ENCODE measurements at places on chromosomes 5 and 9.
A peak's percentile ranks its signal among the peaks of the same experiment; 100 is the strongest.

- DNase-seq: no peak
Measured at GRCh38 chr9:82938426-82939218, 124.3 kb downstream of the RASEF start.

DNA sequence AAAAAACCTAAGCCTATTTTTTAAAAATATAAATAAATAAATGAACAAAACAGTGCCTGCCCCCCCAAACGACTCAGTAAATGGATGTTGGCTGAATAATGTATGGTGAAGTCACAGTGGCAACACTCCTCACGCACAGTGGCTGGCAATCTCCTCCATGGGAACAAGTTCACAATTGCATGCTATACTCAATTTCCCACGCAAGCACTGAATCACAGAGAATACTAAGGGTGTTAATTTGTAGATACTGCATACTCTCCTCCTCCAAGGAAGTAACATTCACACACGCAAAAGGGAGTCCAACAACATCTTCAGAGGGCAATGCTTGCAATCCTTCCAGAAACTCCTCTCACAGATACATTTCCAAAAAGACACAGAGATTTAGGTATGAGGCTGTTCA, 47.5 kb downstream of the SERINC5 start:
- DNase-seq: no peak

- DNase-seq: no peak
Measured at GRCh38 chr5:88045931-88046461, 222.6 kb downstream of the TMEM161B start.

- no peak for DNase-seq
Measured at GRCh38 chr9:6716766-6717165, 41.0 kb upstream of the KDM4C start.

DNA sequence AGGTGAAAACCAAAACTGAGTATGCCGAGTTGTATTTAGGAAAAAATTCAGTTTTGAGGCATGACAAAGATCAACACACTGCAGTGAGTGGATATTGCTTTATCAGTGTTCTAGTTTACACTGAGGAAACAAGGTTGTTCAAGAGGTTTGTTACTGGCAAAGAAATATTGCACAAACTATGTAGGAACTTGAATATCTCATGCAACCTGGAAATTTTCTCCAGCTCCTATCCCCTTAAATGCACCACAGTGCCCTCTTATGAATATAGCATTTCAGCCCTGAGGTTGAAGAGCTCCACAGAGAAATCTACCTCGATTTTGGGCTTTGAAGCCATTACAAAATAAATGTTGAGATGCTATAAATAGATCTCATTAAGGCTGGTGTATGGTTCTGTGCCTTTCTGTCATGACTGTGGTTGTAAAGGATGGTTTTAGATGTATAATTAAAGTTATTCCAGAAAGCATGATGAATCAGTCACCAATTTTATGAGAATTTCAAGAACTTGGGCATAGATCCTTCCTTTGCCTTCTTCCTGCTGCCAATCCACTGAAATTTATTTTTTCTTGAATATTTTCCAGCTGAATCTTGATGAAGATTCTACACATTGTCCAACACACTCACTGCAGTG, 159.3 kb downstream of the SPATA31D1 start:
- DNase-seq: no peak

GRCh38 chr5:143582869-143583268, 179.4 kb upstream of the NR3C1 start:
- no peak for DNase-seq

DNA sequence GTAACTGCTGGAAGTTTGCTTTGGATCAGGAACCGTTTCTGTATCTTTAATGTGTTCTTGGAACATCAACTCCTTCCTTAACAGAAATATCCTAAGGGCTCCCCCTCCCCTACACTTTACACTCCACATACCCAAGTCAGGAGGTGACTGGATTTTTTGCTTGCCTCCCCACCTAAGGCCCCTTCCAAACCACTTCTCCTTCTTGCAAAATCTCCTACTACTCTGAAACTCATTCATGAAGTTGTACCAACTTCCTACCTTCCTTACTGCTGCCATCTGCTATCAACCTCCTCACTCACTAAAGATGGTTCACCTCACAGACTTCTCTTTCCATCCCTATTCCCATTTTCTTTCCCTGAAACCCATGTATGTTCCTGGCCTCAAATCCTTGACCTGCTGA, 16.1 kb downstream of the TXN start:
- DNase-seq: no peak

GRCh38 chr5:65778126-65778525, 56.1 kb downstream of the NLN start:
- DNase-seq: no peak

DNA sequence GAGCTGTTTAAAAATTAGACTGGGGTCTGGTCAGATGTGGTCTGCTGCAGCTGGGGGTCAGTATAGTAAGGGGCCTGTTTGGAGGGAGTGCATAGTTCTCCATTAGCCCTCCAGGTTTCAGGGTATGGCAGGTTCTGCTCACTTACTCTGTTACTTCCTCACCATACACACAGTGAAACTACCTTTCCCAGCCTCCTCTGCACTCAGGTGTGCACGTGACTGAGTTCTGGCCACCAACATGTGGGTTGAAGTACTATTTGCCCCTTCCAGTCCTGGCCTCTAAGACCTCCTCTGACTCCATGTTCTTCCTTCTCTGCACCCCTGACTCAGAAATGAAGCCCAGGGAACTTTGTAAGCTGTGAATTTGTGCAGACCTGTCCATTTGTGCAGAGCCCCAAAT, 190.5 kb upstream of the CLINT1 start:
- no peak for DNase-seq

- DNase-seq: no peak
Measured at GRCh38 chr5:169538944-169539343, 44.6 kb upstream of the SPDL1 start.

DNA sequence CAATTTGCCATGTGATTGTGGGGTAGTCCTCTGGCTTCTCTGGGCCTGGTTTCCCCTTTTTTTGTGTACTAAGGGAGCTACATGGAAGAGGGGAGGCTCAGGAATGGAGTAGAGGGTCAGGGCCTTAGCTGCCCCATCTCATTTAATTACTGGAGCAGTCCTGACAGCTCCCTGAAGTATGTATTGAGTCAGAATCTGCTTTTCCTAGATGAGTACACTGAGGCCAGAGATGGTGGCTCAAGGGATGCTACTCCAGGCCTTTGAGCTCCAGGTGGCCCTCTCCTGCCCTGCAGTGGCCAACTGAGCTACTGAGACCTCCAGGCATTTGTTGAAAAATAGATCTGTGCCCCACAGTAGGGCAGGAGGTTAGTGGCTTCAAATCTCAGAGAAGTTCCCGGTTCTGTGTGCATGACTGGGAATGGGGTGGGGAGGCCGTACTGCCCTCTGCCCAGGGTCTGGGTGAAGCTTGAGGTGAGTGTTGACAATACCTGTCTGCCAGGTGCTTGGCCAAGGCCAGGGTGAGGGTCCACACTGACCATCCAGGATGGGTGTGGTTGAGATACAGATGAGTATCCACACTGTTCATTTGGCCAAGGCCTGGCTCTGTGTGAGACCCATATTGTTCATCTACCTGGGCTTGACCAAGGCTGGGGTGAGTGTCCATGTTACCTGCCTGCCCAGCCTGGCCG, 45.7 kb downstream of the CXXC5 start:
- DNase-seq: no peak

GRCh38 chr5:66849803-66850202, 253.6 kb downstream of the MAST4 start:
- no peak for DNase-seq

- DNase-seq: no peak
Measured at GRCh38 chr5:136006761-136007251, 22.0 kb upstream of the TGFBI start.

GRCh38 chr9:124392254-124392870, 22.9 kb downstream of the PSMB7 start:
- DNase-seq: peak; percentile 48

DNA sequence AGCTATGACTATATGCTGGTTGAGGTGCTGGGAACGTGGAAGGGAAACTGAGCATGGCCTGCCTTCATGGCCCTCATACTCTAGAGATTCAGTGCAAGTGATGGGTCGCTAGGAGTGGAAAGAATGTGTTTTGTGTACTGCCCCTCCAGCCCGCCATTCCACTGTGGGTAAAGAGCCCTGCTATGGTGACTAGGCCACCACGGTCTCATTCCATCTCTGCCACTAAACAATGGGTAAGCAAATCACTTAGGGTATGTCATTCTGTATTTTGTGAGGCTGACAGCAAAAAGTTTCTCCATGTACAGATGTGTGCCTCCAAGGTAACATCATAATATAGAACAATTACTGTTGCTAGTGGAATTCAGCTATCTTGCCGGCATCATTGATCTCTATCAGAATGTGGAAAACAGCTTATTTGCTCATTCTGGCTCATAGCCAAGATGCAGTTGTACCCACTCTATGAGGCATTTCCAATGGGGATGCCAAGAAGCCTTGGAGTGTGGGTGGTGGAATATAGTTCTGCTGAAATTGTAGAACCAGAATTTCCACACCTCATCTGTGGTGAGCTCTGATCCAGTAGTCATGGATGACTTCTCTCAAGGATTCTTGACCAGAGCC, 12.5 kb downstream of the SMARCA2 start:
- no peak for DNase-seq

DNA sequence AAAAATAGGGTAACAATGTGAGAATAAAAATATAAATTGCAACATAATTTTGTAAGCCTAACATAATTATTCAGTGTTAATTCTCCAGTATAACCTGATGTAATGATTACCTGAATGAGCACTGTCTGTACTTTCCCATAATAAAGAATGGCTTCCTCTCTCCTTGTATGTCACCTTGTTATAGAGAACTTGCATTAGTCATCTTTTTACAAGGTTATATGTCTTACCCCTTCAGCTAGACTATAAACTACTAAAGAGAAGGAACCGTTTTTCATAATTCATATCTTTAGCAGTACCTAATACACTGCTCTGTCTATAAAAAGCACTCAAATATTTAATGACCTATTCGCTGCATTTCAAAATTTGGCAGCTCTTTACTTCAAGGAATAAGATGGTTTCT, 19.8 kb downstream of the STRBP start:
- no peak for DNase-seq

- no peak for DNase-seq
Measured at GRCh38 chr9:78605041-78606000, 308.4 kb downstream of the PSAT1 start.

DNA sequence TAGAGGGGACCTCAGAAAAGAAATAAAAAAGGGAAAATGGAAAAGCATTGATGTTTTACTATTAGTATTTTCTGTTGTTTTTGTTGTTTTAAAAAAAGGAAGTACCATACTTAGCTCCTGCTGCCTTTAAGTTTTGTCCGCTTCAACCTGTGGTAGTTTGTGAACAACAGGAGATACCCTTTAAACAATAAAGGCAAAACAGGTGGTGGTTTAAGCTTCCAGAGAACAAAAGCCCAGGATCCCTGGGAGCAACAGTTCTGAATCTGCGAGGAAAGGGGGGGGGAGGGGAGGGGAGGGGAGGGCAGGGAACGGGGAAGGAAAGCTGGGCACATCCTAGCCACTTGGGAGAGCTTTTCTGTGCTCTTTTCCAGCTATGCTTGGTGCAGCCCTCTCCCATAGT, 2.1 kb upstream of the PSIP1 start:
- no peak for DNase-seq

GRCh38 chr5:2029206-2029605, 146.5 kb upstream of the IRX4 start:
- DNase-seq: no peak

DNA sequence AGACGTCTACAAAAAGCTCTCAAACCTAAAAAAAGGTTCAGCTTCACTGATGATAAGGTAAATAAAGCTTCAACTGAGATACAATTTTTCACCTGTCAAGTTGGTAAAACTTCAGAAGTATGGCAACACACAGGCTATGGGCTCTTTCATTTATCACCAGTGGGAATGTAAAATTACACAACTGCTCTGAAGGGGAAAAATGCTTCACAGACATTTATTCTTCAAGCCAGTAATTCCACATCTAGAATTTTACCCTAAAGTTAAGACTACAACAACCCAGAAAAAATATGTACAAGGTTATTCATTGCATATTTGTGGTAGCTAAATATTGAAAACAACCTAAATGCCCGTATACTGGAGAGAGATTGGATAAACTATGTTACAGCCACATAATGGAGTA, 48.1 kb upstream of the NREP start:
- no peak for DNase-seq

- DNase-seq: no peak
Measured at GRCh38 chr5:124859556-124860290, 113.3 kb upstream of the ZNF608 start.

- no peak for DNase-seq
Measured at GRCh38 chr5:123719004-123719403, 207.0 kb downstream of the CSNK1G3 start.

- DNase-seq: no peak
Measured at GRCh38 chr9:126367139-126367538, 40.5 kb downstream of the MVB12B start.

DNA sequence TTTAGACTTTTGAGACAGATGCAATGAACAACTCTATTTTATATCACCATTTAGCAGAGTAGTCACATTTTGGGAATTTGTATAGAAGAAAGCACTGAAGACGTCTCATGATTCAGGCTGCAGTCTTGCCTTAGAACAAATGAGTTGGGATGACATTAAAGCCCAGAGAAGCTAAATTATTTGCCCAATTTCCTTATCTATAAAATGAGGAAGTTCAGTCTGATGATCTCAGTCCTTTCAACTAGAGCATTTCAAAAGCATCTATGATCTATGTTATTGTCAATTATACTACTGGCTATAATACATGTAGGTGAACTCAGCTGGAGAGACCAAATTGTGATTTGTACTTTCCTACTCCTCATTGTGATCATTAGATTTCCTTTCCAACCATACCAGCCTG, 154.1 kb downstream of the OSTF1 start:
- DNase-seq: no peak

- no peak for DNase-seq
Measured at GRCh38 chr5:135569755-135570452, 8.9 kb downstream of the CXCL14 start.

DNA sequence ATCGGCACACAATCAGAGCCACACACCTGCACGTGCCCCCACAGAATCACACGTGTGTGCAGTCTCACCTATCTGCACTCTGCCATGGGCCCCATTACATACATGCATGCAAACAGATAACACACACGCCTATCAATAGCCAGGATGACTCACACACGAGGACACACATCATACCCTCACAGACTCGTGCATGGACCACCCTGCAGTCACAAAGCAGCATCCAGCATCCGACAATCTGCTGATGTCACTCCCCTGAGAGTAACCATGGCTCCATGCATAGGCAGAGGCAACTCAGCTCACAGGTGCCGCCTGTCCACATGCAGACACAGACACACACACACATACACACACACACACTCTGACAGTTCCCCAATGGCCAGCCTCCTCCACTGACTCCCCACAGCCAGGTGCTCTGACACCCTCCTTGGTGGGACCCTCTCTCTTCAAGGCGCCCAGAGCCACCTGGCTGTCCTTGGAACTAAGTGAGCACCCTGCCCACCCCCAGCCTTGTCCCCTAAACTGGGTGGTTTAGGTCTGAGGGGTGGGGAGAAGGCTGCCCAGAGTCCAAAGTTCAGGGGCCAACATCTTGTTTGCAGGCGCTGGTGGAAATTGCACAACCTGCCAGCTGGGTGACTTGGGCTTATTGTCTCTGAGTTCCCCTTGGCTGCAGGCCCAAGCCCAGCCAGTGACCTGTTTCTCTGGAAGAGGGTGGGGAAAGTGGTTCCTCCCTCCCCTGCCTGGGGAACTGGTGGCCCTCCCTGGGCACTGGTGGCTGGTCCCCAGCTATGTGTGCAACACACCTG, 34.6 kb upstream of the NEK6 start:
- peak; percentile 63 for DNase-seq

- DNase-seq: no peak
Measured at GRCh38 chr5:103590221-103590620, 27.6 kb upstream of the NUDT12 start.

- DNase-seq: no peak
Measured at GRCh38 chr5:61901997-61902396, 404.0 kb upstream of the KIF2A start.

GRCh38 chr9:104980039-104980654, 52.2 kb upstream of the ABCA1 start:
- no peak for DNase-seq
